Upper lobe of left lung (tissue), 6 donors: ENCODE measurements at places on chromosomes 12 and 14. TPM values are rescaled to one million over a fixed set of nuclear protein-coding genes. Genes with fewer than 3 reads are reported as not detected.

CDCA3 gene
- total RNA-seq: 4.7 TPM

FBLN5 gene
- 53.8 TPM for total RNA-seq

HCAR2 gene
- 10.2 TPM for total RNA-seq

KRT2 gene
- not detected for total RNA-seq

PAX9 gene
- total RNA-seq: 0.83 TPM

CYP27B1 gene
- 5.2 TPM for total RNA-seq

DNA sequence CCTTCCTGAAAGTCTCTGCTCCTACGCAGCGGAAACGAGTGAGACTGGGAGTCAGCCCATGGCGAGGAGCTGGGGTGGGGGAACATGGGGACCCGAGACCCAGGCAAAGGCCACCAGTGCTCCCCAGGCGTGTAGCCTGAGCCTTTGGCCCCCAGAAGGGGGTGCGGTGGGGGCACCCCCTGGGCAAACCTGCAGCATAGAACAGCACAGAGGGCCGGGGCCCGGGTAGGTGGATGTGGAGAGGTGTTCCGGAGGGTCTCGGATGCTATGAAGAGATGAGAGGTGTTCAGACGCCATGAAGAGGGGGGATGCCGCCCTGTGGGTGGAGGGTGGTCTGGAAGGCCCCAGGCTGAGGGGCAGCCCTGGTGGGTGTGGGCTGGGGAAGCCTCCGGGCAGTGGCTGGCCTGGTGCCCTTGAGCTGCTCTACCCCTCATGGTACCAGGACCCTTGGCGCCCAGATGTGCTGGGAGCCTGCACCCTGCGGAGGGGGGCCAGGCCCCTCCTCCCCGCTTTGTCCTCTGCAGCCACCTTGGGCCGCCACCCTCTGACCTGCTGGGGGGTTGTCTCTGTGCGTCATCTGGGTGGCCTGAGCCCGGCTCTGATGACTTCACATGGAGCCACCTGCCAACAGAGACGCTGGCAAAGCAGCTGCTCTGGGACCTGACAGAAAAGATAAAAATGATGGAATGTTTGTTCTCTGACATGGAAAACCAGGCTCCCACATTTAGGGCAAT is 83.4 kb downstream of the KIF26A start:
- no peak for DNase-seq

- DNase-seq: no peak
These were observed 398.9 kb upstream of the MIS18BP1 start for GRCh38 chr14:45651890-45652289.

DNA sequence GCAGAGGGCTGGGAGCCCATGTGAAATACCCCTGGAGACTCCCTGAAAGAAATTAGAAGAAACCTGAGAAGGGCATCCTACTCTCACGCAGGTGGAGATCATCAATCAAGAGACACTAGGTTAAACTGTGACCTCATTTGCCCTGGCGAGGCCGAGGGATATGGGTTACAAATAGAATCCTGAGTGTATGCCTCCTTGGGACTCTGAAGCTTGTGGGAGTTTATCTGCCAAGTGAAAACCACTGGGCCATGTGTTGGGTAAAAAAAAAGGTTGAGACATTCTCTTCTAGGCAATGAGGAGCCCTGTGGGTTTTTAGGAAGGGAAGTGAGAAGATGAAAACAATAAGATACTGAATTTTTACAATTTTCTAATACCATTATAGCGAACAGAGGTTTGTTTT is 160.7 kb upstream of the ARID2 start:
- no peak for DNase-seq

GRCh38 chr12:32252199-32253073 is 145.8 kb downstream of the BICD1 start:
- no peak for DNase-seq

GRCh38 chr12:116717466-116718437 is 20.1 kb downstream of the SPRING1 start:
- peak; percentile 44 for DNase-seq

- no peak for DNase-seq
These were observed 10.8 kb downstream of the PITPNM2 start for GRCh38 chr12:123139926-123140675.

GRCh38 chr14:63928744-63929174 is 76.0 kb downstream of the SYNE2 start:
- DNase-seq: no peak

GRCh38 chr12:57091638-57092528 is 3.0 kb downstream of the NAB2 start:
- DNase-seq: no peak

DNA sequence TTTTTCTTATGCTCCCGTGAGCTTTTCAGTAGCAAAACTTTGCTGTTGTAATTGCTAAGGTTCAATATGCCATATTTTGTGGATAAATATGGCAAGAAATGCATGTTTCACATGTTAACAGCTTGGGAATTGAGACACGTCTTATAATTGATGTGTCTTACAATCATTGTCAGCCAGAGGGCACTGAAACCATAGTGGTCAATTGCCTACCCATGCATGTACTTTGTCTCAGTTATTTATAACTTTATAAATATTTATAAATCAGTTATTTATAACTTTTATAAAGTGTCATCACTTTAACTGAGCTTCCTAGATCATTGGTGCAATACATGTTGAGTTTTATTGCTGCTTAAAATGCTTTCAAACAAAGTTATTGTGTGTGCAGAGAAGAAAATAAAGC is 82.0 kb downstream of the CATSPERB start:
- no peak for DNase-seq

DNA sequence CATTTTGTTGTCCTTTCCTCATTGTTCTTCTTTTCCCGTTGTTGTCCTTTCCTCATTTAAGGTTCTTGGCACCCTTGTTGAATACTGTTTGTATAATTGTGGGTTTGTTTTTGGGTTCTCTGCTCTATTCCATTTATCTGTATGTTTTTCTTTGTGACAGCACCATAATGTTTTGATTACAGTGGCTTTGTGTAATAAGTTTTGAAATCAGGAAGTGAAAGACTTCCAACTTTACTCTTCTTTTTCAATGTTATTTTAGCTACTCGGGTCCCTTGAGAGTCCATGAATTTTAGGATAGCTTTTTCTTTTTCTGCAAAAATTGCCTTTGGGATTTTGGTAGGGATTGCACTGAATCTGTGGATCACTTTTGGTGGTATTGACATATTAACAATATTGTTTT is 28.1 kb downstream of the ETNK1 start:
- no peak for DNase-seq

- DNase-seq: no peak
These were observed 196.6 kb downstream of the SLC25A21 start for GRCh38 chr14:36975834-36976233.

DNA sequence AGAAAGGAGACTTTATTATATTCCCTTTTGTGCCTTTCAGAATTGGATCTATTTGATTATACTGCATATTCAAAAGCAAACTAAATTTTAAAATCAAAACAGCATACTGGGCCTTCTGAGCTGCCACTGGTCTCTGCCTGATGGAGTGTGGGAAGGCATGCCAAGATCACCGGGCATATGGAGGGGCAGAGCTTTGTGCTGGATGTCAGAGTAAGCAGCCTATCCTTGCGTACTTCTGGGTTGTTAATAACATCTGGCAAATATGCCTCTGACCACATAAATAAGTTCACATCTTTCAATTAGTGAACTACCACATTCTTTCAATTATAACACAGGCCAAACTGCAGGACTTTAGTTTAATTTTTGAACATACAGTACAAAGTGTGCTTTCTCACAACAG is 18.3 kb downstream of the MLH3 start:
- DNase-seq: no peak

DNA sequence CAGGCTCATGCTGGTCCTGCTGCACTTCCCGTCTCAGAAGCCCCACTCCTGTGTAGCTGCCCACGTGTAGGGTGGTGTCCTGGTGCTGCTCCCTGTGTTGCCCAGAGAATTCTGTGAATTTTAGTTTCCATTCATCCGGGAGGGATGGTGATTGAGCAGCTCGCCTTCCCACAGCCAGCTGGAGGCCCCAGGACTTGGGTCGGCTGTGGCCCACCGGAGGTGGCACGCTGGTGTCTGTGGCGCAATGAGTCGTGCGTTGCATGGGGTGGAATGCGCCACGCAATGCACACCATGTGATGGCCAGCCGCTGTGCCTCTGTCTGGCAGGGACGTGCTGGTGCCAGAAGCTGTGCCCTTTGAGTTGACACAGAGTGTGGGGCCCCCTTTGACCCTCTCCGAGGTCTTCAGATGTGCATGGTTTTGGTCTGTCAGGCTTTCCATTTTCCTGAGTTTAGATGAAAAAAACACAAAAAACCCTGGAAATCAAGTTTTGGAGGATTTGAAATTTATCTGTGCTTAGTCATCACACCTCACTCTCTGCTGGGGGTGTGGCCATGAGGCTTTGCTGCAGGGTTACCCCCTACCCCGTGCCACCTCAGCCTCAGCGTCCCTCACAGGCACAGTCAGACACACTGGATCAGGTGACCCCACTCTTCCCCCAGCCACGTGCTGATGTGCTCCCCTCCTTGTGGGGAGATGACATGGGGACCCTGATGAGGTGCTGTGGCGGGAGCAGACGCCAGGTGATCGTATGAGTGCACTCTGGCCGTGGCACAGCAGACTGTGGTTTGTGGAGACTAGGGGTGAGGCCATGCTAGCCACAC is 64.6 kb downstream of the EP400 start:
- DNase-seq: peak; percentile 66

- DNase-seq: no peak
These were observed 309.3 kb downstream of the ITPR2 start for GRCh38 chr12:26523708-26524150.

- no peak for DNase-seq
These were observed 977 bp downstream of the HEATR5A start for GRCh38 chr14:31419179-31419966.

DNA sequence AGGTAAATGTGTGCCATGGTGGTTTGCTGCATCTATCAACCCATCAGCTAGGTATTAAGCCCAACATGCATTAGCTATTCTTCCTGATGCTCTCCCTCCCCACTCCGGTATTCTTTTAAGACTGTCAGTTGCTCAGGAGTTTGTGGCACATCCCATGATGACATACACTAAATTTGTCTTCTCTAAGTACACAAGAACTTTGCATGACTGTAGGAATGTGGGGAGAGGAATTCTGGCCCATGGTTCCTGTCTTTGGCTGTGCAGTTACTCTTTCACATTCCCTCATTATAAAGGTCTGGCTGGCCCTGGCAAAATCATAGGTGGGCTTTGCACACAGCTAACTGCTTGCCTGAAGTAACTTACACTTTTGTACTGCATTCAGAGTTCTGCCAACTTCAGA is 30.3 kb downstream of the HMGA2 start:
- no peak for DNase-seq

- no peak for DNase-seq
These were observed 7.0 kb downstream of the NKX2-1 start for GRCh38 chr14:36513012-36513420.

- no peak for DNase-seq
These were observed 104.9 kb upstream of the C14orf180 start for GRCh38 chr14:104474495-104475213.

DNA sequence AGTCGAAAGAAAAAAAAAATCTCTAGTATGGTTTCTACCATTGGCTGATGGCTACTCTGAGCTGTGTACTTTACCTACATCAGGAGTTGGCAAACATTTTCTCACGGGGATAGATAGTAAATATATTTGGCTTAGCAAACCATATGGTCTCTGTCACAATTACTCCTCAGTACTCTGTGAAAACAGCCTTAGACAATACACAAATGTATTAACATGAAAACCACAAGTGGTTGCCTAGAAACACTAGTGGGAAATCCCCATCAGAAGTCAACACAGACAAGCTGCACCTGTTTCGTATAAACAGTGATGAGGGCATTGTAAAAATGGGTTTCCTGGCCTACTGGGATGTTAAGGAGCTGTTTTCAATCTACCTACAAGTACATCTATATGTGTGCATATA is 84.6 kb upstream of the NAV3 start:
- DNase-seq: no peak

DNA sequence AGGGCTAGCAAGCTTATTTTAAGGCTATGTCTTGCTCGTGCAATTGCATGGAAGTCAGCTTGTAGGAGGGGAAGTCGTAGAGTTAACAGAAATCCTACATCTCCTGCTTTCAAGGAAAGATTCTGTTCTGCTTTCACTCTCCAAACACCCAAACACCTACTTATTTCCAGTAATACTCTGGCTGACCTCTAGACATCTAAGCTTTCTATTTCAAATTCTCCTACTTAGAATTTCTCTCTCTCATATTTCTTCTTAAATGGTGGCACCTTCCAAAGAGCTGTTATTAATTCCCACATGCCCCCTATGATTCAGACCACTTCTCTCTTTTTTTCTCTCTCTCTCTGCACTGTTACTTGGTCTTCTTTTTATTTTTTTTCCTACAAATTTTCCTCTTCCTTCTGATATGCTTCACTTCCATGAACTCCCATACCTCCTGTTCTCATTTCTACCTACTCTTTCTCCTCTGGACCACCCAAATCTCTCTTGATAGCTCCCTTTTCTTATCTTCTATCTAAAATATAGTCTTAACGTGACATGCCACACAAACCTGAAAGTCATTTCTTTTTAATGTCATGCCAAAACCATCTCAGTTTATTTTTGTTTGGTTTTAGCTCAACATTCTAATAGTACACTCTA is 90.8 kb downstream of the RPS6KA5 start:
- DNase-seq: no peak

DNA sequence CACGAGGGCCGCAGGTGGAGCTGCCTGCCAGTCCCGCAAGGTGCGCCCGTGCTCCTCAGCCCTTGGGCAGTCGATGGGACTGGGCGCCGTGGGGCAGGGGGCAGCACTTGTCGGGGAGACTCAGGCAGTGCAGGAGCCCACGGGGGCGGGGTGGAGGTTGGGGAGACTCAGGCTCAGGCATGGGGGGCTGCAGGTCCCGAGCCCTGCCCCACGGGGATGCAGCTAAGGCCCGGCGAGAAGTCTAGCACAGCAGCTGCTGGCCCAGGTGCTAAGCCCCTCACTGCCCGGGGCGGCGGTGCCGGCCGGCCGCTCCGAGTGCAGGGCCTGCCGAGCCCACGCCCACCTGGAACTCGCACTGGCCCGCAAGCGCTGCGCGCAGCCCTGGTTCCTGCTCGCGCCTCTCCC is 39.2 kb upstream of the P2RX7 start:
- no peak for DNase-seq

DNA sequence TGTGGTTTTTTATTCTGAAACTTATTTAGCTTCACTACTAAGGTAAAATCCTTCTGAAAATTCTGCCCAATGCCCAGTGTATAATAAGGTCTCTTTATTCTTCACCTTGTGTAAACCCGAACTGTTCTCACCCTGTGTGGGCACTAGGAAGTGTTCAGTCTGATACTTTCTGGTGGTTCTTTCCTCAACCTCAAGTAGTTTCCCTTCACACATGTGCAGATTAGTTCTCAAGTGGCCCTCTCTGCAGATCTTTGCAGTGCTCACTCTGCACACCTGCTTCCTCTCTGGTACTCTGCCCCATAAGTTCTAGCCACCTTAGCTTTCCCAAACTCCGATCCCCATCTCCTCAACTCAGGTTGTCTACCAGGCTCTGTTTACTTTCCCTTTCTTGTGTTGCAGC is 61.6 kb downstream of the RAD51B start:
- DNase-seq: no peak

GRCh38 chr14:106652494-106652893 is 1126.1 kb downstream of the TMEM121 start:
- no peak for DNase-seq
